T-helper 22 cell (primary cell): ENCODE measurements at places on chromosomes 5 and 9.

DNA sequence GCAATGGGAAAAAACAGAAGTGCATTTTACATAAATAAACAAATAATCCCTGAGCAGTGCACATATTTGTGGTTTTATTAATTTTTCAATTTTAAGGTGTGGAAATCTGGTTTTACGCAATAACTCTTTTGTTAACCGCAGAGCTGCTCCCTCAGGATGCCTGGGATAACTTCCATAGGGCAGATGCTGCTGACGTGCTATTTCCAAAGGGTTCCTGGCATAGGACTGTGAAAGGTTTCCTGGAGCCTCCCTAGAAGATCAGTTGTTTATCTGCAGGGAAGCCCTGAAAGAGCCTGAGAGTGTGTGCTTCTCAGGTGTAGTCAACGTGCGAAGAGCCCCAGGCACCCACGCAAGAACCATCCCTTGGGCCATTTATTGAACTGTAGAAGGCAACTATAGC is 443.5 kb downstream of the PLK2 start:
- no peak for DNase-seq

- DNase-seq = no peak
These were observed at the start of gene CDH18 for GRCh38 chr5:19987612-19988361. TSS of gene CDH18 (minus strand) at chr5:19988200. CDS start at chr5:19838986, 149,214 bp downstream.

DNA sequence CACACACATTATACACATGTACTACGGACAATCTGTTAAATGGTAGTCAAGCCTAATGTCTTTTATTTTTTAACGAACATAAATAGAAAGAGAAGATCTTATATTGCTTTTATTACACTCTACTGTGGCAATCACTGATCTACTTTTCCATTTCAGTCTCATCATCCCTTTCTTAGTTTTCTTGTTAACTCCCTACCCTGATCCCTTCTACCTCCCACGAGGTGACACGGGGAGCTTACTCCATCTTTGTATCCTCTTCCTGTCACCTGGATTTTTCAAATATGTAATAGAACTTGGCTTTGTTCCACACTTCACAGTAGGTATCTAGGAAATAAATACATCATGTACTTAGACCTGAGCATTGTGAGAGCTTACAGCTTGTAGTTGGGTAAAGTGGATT is 211.0 kb downstream of the PIK3R1 start:
- DNase-seq = no peak

DNA sequence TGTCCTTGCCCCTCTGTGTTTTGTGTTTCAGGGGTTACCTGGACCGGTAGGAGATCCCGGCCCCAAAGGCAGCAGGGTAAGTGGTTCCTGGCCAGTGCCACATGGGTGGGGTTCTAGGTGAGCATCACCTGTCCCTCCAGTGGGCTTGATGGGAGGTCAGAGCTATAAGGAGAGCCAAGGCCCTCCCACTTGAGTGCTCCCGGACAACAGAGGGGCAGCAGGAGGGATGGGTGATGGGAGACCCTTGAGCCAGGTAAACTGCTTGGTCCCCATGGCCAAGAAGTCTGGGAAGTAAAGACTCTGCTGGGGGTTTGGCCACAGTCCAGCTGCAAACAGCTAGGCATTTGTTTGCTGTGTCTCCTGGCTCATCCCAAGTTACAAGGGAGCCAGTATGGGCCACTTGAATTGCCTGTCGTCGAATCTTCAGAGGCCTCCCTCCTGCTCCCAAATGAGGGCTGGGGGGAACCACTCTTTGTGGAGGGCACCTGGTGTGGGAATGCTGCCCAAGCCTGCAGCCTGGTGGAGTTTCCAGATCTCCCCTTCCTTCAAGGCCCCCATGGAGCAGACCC is 51.0 kb downstream of the COL27A1 start:
- no peak for DNase-seq

DNA sequence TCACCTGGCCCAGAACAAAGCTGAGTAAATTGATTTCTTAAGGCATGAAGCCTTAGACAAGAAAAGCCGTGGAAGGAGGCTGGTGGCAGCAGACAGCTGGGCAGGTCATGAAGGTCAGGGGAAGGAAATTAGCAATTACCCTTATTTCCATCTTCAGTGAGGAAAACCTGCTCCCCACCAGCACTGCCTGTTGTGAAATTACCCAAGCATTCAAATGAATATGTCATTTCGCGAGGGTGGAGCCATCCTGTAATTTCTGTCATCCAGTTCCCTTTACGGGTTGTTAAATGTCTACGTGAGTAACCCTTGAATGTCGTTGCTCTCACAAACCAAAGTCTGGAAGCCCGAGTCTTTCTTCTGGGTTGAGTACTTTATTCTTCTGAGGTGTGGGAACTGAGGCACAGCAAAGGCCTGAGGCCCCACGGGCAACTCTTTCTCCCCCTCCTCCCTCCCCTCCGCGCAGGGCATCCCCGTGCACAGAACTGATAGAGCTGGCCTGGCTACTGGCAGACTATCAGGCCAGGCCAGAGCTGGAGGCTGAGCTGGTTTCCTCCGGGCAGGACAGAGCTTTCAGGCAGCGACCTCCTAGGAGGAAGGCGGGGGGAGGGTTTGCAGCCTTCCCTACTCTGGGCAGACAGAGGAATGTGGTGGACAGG is 22.0 kb upstream of the AK3 start:
- no peak for DNase-seq

DNA sequence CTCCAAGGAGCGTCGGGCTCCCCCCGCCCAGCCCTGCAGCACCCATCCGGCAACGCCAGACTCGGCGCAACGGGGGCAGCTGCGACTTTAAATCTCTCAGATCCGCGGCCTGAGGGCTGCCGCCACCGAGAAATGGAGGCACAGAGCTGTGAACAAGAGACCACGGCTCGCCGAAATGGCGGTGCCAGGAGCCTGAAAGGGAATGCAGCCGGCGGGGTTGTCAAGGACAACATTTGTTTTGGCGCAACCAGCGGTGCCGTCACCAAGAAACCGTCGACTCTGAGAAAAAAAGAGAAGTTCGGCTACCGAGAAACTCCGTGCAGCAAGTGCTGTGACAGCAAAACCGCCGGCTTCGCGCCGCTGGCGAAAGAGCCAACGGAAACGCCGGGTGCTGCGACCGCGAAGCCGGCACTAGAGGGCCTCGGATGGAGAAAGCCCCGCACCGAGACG is 2.1 kb upstream of the ANXA2R start:
- DNase-seq = peak; percentile 73

- DNase-seq = no peak
These were observed 23.1 kb downstream of the DDX31 start for GRCh38 chr9:132646726-132647125.

DNA sequence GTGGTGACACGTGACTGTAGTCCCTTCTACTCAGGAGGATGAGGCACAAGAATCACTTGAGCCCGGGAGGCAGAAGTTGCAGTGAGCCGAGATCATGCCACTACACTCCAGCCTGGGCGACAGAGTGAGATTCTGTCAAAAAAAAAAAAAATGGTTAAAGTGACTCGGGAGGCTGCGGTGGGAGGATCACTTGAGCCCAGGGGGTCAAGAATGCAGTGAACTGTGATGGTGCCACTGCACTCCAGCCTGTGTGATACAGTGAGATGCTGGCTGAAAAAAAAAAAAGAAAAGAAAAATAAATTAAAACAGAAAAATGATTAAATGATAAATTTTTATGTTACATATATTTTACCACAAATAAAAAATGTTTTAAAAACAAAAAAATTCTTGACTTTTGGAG is 51.9 kb downstream of the KLF4 start:
- no peak for DNase-seq

DNA sequence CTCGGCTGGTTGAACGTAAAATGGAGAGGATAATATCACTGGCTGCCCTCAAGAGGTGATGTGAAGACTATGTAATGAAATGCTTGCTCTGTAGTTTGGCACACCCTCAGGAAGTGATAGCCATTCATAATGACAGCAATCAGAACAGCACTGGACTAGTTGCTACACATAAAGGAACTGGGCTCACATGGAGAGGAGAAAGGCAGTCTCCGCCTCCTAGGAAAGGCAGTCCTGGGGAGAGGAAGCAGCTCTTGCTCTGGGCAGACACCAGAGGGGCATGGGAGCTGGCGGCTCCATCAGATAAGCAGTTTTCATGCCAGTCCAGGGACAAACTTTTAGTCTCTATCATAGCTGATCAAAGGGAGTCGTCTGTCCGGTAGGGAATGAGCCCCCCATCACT is 46.9 kb downstream of the ARHGEF37 start:
- DNase-seq = no peak

DNA sequence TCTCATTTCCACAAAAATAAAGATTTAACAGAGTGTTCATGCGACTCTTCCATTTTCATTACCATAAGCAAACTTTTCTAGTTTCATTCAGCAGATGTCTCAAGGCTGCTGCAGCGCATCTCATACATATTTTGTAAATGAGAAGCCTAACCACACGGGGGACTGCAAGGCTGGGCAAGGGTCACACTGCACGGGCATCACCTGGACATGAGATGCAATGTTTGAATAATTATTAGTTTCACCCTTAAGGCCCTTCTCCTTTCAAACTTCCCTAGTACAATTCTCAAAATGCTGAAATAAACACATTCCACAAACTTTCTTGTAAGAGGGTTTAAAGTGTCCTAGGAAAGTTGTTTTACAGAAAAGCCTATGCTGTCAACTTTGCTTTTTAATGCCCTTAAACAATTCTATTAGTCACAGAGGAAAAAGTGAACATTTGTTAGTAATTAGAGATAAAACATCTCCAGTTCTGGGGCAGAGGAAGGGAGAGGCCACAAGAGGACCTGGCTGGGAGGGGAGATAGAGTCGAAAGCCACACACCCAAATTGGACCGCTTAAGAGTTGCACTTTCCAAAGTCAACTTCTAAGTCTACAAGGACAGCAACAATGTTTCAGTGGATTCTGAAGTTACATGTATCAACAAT is 1.3 kb downstream of the DENND1A start:
- no peak for DNase-seq

DNA sequence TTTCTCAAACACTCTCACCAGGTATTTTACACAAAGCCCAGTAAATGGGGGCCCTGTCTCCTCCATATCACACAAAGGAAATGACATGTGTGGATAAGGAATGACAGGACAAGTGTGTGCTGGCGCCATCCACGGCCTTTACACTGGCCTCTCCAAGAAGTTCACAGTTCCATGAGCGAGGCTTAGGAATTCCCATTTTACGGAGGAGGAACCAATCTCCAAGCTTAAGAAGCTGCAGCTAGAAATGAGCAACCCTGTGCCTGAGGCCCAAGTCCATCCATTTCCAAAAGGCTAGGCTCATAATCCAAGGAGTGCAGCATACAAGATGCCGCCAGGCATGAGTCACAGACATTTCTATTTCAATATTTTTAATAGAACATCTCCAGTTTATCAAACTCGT is 203.4 kb downstream of the AUH start:
- DNase-seq = no peak

DNA sequence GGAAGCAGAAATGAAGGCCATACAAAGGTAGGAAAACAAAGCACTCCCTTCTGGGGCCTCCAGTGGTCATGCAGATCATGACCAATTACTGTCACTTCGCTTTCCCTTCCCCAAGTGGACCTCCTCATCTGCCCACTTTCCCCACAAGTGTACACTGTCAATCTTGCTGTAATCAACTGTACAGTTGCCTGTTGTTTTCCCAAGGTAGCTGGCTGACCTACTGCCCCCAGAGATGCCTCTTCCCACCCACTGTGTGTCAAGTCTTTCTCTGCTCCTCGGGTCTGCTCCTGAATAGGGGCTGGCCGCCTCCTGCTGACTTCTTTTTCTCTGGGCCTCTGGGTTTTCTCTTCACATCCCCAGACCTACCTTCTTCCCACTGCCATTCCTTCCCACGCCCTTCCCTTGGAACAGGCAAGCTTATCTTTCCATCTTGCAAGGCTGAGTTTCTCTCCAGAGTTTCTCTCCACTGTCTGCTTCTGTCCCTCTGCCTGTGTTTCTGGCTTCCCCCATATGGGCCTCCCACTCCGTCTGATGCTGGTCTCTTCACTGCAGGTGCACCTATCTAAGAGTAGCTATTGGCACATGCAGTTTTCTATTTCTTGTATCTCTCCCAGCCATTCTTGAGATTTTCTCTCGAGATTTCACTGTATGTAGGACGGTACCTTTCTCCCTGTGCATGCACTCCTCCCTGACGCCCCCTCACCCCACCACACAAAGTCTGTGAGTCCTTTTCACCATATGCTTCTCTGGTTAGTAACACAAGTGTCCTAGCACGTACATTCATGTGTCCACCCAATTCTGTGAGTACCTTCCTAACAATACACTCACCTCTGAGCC is 2.4 kb downstream of the ELL2 start:
- no peak for DNase-seq

DNA sequence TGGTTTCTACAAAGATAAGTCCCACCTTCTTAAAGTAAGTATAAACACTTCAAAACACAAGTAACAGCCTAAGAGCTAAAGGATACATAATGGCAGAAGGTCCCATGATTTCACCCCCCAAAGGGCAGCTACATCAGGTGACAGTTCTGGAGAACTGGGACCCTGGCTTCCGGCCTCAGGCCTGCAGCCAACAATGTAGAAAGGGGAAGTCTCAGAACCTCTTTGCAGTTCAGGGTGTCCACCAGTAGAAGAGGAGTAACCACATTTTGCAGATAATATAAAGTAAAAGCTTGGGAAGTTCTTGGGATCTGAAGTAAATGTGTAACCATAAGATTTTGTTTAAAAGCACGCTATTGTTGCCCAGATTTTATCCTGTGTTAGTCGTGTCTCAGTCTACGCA is 267.4 kb upstream of the VLDLR start:
- no peak for DNase-seq

GRCh38 chr9:88535226-88536022 is 446 bp downstream of the NXNL2 start:
- no peak for DNase-seq

DNA sequence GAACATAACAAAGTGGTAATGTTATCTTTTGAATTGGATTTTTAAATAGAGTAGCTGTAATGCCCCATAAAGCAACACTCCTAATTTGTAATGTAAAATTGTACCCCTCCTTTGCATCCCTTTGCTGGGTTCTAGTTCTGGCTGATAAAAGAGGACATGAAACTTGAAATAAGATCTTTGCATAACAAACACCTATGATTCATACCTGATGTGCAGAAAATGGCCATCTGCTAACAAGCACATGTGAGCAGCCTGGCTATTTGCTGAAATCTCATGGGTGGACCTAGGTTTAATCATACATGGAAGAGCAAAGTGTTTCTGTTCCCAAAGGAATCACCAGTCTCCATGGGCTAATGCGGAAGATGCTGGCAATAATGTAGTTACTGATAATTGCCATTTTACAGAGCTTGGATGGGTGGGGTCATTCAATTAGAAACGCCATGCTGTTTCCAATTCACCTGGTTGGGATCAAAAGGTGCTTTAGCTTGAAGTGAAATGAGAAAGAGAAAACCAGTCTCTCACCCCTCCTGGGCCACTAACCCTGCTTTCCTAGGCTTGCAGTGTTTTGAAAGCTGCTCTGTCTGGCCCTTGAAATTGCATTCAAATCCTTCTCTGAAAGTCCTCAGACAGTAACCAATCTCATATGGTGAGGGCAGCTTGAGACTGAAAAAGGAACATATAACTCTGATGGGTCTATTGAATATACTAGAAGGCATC is 585.1 kb downstream of the TLE4 start:
- DNase-seq = no peak

GRCh38 chr9:130579738-130580463 is 524 bp downstream of the FUBP3 start:
- no peak for DNase-seq

DNA sequence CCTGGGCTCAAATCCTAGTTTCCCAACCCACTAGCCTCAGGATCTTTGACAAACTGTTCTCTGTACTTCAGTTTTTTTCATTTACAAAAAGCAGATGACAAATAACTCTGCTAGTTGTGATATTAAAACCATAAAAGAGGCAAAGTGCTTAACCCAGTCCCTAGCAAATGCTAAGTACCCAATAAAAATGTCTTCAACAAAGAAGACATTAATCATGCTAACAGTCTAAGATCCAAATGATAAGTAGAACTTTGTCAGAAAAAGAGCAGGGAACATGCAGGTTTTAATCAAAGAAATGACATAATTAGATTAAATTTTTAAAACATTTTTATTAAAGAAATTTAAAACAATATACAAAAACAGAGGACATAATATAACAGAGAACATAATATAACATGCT is 203.0 kb upstream of the ADRA1B start:
- no peak for DNase-seq
